ENCODE measurements at places on chromosomes 4 and X.

DNA sequence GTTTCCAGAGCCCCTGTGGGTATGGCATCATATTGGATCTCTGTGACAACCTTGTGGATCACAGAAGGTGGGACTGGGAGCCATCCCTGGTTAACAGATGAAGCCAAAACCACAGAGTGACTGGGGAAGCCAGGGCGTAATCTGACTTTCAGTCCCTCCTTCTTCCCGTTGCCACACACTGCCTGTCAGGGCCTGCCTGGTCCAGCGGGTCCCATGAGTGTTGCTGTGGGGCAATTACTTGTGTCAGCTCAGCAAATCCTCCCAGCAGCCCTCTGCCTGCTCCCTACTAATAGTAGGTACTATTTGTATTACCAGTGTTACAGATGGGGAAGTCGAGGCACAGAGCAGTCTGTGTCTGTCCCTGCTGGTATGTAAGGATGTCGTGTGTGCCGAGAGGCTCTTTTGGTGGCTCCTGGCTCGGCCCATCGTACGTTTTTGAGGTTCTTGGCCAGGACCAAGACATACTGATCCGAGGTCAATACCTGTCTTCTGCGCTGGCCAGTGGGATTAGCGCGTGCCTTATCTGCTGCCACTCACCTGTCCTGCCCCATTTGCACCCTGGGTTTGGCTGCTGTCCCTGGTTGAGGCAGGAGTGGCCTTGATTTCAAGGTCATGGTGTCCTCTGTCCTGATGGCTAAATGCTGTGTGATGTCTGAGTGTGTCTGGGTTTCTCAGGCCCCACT lies 5.7 kb downstream of the NSG1 start:
- no peak for DNase-seq

- no peak for DNase-seq
Observed at GRCh38 chr4:45578874-45579273, 545.0 kb downstream of the GABRG1 start.

GRCh38 chrX:77768787-77769186 lies 17.2 kb downstream of the ATRX start:
- DNase-seq: no peak

DNA sequence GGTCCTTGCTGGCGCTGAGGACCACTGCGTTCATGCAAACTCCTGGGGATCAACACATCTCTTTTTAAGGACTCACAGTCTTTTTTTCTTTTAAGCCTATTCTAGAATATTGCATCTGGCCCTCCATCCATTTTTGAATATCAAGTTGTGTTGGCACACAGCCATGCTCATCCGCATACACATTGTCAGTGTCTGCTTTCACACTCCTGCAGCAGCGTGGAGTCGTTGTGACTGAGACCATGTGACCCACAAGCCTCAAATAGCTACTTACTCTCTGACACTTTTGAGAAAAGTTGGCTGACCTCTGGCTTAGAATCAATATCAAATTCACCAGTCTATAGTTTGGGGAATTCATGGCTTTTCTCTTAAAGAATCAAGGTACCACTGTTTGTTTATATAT lies 191.8 kb upstream of the S100G start:
- no peak for DNase-seq

- DNase-seq: no peak
Observed at GRCh38 chr4:132344924-132345828, 803.9 kb upstream of the PCDH10 start.

- DNase-seq: no peak
Observed at GRCh38 chr4:140271553-140271952, 101.9 kb upstream of the SCOC start.

- no peak for DNase-seq
Observed at GRCh38 chr4:66275411-66276038, 605.2 kb upstream of the EPHA5 start.

DNA sequence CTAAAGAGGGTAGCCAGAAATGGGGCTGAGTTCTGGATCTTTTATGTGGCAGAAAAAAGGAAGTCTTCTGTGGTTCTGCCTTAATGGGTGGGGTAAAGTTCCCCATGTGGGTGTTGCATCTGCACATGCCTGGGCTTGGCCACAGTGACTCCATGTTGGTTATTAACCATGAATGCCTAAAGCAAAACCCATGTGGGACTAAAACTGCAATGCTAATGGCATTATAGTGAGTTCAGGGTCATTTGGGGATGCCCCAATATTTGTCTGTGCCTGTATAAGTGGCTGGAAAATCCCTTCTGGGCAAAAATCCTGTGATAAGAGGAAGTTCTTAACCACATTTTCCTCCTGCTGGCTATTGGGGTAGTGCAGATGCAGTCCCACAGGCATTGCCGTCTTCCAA lies 857.4 kb downstream of the FAT4 start:
- DNase-seq: peak; percentile 69

DNA sequence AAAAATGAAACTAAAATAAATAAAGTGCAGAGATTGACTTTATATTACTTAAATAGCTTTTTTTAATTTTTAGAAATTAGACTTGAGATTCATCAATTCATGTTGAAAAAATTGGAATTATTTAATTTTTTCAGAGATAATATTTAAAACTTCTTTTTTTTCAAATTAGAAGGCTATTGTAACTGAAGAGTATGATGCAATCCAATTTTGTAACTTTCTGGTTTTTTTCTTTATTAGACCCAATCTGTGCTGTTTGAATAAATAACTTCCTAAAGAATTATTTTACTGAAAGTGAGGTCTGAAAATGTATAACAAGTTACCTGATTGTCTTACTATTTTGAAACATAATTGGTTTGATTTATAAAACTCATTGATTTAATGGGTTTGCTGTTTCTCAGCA lies 200.9 kb downstream of the MAD2L1 start:
- no peak for DNase-seq

DNA sequence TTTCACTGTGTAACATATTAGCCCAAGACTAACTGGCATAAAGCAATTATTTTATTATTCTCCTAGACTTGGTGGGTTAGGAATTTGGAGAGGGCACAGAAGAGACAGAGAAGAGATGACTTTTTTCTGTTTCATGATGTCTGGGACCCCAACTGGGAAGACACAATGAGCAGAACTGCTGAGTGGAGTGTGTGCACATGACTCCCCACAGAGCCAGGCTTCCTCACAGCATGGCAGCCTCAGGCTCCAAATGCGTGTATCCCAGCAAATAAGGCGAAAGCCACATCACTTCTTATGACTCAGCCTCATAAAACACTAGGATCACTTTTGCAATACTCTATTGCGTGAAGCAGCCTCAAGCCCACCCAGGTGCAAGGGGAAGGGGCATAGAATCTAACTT lies 68.4 kb downstream of the MFAP3L start:
- DNase-seq: no peak

GRCh38 chr4:137471895-137472294 lies 60.4 kb downstream of the PCDH18 start:
- no peak for DNase-seq

GRCh38 chrX:94560930-94561329 lies 886.9 kb downstream of the FAM133A start:
- no peak for DNase-seq

GRCh38 chr4:124515591-124515990 lies 196.9 kb downstream of the ANKRD50 start:
- DNase-seq: no peak

DNA sequence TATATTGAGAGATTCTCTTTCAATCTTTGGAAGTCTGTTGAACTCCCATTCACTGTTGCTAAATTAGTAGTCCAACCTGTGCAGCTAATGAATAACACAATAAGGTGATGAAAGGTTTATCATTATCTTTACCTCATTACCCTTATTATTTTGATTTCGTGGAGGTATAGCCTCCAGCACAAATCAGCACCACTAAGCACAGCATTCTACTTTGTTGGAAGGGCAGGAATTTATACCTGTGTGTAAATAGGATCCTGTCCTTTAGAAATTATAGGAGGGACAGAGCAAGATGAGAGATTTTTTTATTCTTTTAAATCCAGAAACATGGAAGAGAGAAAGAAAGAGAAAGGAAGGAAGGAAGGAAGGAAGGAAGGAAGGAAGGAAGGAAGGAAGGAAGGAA lies 454.1 kb downstream of the PDGFC start:
- DNase-seq: no peak

GRCh38 chr4:174111422-174111821 lies 172.0 kb downstream of the FBXO8 start:
- DNase-seq: no peak

- DNase-seq: no peak
Observed at GRCh38 chrX:109831326-109831985, 98.4 kb upstream of the ACSL4 start.

- no peak for DNase-seq
Observed at GRCh38 chr4:173855015-173855414, 325.0 kb upstream of the HAND2 start.

DNA sequence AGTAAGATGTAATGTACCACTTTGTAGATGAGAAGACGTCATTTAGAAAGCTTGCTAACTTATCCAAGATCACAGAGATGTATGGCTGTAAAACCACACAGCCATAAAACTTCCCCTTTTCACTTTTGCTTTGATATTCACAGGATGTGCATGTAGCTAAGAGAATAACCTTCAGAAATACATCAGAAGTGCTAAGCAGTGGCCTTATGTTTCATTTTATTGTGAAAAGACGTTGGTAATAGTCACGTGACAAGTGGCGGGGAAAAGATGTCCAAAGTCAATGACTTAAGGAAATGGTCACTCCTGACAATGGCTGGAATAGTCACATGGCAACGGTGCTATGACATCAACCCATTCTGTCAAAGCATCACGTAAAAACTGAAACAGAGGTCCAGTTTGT lies 12.9 kb upstream of the WDR17 start:
- peak; percentile 85 for DNase-seq

- DNase-seq: no peak
Observed at GRCh38 chr4:151304755-151305154, 20.6 kb downstream of the SH3D19 start.

GRCh38 chr4:78079726-78080430 lies 22.8 kb downstream of the FRAS1 start:
- peak; percentile 17 for DNase-seq

- DNase-seq: no peak
Observed at GRCh38 chr4:114921790-114922591, 191.4 kb downstream of the NDST4 start.

DNA sequence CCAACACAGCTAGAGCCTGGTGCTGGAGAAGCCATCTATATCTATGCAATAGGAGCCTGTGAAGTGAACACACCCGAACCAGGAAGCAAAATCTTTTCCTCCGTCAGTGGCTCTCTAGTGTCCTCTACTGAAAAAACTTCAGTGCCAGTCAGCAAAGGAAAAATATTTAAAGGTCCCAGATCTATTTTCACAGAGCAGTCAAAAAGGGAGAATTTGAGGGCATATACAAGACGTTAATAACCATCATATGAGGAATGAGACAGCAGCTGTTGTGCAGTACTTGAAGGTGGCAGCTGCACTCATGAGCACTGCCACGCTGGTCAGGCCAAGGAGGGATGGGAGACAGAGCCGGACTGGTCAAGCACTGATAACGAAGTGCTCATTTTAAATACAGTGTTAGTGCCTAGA lies 14.4 kb downstream of the MCUB start:
- peak; percentile 49 for DNase-seq

DNA sequence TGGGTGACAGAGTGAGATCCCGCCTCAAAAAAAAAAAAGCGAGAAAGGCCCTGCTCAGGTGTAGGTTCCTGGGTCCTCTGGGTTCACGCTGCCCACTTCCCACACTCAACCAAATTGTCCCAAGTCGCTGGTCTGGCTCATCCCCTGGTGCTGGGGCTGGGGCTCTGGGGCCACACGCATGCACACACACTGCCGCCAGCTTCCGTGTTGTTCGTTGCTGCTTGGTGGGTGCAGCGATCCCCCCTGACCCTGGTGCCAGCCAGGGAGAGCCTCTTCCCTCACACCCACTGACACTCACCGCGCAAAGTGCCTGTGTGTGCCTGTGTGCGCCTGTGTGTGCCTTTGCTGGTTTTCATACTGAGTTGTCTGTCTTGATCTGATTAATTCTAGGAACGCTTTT lies 124.1 kb upstream of the NKX1-1 start:
- no peak for DNase-seq

- no peak for DNase-seq
Observed at GRCh38 chr4:17258106-17258505, 253.8 kb downstream of the QDPR start.

- DNase-seq: no peak
Observed at GRCh38 chr4:73705056-73705432, 35.3 kb upstream of the CXCL8 start.

DNA sequence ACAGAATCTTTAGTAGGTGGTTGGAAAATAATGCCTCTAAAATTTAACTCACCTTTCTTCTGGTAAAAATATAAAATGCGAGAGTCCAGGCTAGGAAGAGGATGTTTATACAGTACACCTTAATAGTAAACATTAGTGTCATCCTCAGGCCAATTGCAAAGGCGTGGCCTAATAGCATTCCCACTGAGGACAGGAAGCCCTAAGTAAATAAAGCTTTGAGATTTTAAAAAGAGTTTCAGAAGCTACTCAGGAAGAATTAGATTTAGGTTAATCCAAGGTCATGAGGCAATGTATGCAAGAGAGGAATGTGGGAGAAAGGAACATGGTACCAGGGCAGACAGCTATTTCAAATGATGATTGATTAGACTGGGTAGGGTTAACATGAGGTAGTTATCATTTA lies 49.5 kb downstream of the RPGR start:
- no peak for DNase-seq

- DNase-seq: no peak
Observed at GRCh38 chrX:105701310-105702052, 120.9 kb upstream of the NRK start.

- DNase-seq: no peak
Observed at GRCh38 chr4:40238700-40239548, 42.1 kb downstream of the RHOH start.

DNA sequence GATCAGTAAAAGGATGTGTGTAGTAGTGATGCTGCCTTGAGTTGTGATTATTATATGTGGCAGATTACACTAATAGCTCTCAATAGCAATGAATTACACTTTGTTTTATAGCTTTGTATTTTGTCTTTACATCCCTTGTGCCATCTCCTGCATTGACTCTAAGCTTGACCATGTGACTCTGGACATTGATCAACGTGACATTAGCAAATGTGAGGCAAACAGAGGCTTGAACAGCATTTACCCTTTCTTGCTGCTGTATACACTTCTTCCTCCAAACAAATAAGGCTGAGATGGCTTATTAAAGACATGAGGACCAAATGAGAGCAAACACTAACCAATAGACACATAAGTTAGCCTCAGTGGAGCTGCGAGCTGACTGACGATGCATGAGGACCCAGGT lies 63.5 kb downstream of the MAD2L1 start:
- no peak for DNase-seq

GRCh38 chr4:169506903-169507302 lies 105.5 kb downstream of the NEK1 start:
- DNase-seq: no peak

Data from common myeloid progenitor, CD34-positive (primary cell).